Fibroblast of skin of right biceps (primary cell): ENCODE measurements at places on chromosomes 12 and 14.
A peak's percentile ranks its signal among the peaks of the same experiment; 100 is the strongest.

GRCh38 chr14:21322716-21323115 is 42.8 kb downstream of the RPGRIP1 start:
- DNase-seq = no peak

DNA sequence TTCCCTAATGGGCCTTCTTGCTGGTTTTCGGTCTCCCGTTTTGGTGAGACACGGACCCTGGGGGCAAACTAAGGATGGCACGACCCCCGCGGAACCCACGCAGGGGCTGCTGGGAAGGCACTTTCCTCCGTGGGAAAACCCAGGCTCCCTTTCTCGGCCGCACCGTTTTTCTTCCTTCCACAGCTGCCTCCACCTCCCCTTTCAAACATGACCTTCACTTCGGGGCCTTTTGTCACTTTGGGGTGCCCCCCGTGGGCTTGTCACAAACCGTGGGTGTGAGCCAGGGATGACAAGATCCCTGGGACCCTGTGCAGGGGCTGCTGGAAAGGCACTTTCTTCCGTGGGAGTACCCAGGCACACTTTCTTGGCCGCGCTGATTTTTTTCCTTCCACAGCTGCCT is 268.7 kb downstream of the ALG10 start:
- DNase-seq = no peak

DNA sequence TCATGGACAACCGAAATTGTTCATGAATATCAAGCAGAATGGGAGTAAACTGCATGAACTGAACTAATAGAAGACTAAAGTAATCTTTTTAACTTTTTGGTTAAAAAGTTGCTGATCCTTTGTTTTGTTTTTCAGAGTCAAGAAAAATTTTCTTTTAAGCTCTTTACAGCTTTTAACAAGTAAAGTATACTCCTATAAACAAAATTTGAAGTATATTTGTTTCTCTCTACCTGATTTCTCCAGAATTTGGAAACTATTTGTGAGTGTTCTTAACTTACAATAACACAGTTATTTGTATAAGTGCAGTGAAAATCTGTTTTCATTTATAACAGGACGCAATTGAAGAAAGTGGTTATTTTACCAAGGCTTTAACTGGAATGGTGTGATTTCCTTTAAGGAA is 12.2 kb upstream of the LRRK2 start:
- no peak for DNase-seq

DNA sequence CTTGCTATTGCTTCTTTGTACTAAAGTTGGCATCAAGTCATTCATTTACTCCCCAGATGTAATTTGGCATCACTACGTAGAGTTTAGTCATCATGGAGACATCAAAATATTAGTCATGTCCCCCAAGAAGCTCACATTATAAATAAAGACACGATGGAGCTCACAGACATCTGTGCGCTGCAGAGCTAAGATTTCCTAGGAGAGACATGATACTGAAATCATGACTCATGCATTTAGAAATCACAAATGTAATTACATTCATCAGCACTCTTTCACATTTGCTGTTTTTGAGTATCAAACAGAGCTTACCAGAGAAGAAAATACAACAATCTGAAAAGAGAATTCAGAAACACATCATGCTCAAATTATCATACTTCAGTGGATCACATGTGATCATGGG is 169.8 kb downstream of the LRIG3 start:
- DNase-seq = peak; percentile 96

DNA sequence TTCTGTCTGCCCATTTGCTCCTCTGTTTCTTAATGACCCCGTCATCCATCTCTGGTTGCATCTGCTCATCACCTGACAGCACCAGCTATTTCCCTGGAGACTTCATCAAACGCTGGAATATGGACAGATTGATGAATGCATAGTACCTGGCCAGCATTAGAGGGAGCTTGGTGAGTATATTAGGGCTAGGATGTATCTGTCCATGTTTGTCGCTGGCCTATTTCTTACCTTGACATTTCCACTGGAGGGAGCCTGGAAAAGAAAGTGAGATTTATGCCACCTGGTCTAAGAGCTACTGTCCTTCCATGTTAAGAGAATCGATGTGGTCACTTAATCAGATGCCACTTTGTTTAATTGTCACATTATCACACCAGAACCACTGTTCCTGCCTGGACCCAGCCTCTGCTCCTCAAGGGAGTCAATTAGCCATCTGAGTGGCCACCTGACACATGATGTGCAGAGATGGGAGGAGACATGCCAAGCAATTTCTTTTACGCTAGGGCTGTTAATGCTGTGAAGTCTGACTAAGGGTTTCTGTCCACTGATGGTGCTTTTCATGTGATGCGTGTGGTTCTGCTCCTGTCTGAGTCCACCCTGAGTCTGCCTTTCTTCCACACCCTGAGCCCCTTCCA is 75.3 kb upstream of the SFSWAP start:
- DNase-seq = no peak

- DNase-seq = peak; percentile 69
Measured at GRCh38 chr14:51527073-51527472, 124.6 kb upstream of the FRMD6 start.

DNA sequence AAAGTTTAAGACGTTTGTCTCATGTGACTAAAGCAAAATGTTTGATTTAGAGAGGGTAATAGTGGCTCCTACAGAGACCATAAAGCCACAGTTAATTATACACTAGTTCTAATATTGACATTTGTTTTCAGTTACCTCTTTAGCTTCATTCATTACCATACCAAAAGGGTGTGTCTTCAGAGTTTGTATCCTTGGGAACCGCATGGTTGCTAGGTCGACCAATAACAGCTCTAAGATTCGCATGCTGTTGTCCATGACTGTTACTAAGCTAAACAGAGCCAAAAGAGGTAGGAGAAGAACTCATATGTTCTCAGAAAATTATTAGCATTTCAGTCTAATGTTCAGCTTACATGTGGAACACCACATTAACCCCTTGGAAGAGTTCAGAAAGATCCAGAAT is 36.2 kb upstream of the ETNK1 start:
- no peak for DNase-seq

- DNase-seq = no peak
Measured at GRCh38 chr12:114888928-114889584, 205.1 kb upstream of the TBX3 start.

DNA sequence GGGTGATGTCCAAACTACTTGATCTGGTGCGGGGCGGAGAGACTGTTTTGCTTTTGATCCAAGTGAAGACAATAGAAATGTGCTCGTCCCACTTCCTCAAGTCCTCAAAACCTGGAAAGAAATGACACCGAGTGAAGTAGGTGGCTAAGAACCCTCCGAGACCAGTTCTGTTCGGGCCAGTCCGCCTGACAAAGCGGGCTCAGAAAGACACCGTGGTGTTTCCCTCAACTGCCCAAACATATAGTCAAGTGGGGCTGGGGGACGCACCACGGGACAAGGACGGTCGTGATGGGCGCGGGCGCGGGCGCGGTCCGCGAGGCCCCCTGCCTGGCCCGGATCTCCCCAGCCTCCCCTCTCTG is 1.6 kb downstream of the PHLDA1 start:
- DNase-seq = peak; percentile 55

- no peak for DNase-seq
Measured at GRCh38 chr14:40487824-40488223, 1055.6 kb upstream of the FBXO33 start.

DNA sequence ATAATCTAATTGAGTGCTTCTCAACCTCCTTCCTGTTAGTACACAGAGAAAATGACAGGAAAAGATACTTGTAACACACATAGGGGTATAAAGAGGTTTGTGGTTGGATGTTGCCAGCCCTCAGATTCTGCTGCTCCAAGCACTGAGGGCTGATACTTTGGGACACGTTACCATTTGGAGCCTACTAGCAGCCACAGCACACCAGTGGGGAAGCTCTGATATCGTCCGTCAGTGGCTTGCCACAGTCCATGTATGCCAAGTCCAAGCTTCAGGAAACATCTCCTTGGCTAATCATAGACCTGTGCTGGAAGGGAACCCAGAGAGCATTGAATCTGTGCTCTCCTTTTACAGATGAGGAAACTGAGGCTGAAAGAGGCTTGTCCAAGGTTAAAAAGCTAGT is 22.3 kb downstream of the B4GALNT3 start:
- DNase-seq = no peak

DNA sequence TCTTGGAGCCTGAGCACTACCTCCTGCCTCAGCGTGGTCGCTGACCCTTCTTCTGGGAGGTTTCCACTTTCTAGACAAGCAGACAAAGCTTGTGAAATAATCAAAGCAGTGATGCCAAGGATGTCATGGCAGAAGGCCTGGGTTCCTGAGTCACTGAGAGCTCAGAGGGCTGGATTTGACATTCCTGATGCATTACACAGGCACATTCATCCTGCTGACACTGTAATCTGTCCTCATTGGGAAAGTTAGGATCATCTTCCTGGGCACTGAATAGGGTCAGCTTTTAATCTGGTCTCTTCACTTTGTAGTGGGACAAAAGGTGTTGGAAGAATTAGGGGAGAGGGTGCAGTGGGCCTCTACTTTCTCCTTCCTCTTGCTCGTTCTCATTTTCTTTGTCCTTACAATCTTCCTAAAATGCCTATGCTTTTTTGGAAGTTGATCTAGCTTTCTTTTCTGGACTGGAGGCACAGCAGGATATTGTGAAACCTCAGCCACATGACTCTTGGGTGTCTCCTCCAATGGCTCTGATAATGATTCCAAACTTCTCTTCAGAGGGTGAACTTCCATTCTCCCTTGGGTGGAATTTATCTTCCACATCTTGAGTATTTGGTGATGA is 29.6 kb downstream of the EEA1 start:
- peak; percentile 99 for DNase-seq

GRCh38 chr14:65961004-65961403 is 525.2 kb upstream of the CCDC196 start:
- DNase-seq = peak; percentile 40

DNA sequence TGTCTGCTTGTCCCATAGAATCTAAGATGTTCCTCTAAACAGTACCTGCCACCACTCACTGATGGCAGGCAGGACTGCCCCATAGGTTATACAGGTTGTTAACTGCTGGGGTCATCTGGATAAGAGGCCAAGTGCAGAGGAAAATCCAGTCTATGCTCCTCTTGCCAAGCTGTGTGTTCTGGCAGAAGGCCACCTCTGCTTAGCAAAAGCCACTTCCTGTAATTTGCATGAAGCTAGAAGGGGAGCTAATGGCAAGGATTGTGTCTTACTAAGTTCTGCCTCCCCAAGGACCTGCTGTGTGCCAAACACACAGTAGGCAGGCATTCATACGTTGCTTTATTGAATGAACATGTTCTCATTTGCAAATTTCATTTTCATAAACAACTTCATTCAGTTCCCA is 445.4 kb downstream of the BCL11B start:
- DNase-seq = no peak

- peak; percentile 67 for DNase-seq
Measured at GRCh38 chr12:49131894-49132461, 783 bp upstream of the TUBA1B start.

DNA sequence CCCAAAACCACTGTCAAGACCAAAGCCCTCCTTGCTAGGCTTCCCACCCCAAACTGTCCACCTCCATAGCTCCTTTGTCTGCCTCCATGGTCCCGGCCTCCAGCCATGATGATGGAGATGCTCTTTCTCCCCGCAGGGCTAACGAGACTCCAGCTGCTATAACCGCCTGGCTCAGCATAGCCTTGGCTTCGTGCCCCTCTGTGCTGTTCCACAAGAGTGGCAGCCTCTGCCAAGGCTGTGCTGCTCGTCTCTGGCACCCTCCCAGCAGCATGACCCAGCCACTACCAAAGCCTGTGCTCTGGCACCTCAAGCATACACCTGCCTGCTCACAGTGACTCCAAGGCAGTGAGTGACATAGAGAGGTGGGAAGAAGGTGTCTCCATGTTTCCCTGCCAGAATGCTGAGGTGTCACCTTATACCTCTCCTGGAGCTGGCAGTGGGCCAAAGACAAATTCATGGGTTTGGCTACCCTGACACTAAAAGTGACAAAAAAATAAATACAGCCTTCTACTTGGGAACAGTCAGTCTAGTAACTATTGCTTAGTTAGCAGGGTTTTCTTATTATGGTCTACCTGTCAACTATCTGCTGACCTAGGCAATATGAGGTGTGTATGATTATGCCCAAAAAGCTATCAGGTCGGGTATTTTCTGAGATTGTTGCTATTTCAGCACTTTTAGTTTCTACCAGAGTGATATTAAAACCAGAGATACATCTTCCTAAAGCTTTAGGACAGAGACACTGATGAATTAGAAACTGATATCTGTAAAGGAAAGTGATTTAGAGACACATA is 16.1 kb upstream of the KRT73 start:
- no peak for DNase-seq

GRCh38 chr14:94180655-94181271 is 6.6 kb downstream of the PPP4R4 start:
- DNase-seq = peak; percentile 26

DNA sequence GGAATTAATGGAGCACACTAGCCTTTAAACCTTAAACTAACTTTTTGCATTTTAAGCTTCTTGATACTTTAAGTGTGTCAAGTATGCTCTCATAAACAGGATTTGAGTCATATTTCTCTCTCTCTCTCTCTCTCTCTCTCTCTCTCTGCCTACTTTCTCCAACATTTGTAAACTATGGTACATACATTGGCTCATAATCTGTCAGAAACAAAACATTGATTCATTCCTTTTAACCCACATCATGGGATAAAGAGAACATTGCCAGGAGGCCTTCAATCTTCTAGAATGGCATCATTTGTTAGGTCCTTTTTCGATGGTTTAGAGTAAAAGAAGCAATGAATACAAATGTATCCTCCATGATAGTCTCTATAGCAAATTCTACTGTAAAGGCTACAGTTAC is 81.6 kb upstream of the RERGL start:
- peak; percentile 73 for DNase-seq

DNA sequence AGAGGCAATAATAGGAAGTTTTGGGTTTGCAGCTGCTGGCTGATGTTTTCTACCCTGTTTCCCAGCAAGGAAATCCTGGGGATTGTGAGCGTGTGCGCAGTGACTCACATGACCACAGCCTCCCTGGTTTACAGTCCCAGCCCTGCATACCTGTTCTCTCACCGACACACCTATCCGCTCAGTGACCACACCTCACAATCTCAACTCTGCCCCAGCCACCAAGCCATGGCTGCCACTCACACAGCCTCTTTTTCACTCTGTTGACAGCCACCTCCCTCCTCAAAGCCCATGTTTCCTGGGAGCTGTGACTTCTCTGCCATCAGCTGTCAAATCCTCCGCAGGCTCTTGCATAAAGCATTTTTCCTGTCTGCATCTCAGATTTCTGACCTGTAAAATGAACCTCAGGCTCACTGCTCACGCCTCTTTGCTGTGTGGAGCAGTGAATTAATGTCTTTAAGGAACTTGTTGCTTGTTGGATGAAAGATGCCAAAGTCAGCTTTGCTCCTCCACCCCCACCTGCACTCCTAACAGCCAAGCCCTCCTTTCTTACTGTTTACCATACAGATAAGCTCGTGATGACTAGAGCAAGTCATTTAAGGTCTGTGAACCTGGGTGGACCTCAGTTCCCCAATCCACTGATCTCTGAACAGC is 43.5 kb downstream of the B4GALNT3 start:
- no peak for DNase-seq

GRCh38 chr14:84095681-84096080 is 1434.3 kb upstream of the FLRT2 start:
- DNase-seq = peak; percentile 58

GRCh38 chr14:90042496-90043252 is 19.1 kb upstream of the KCNK13 start:
- no peak for DNase-seq

- DNase-seq = peak; percentile 55
Measured at GRCh38 chr14:75559451-75560222, 18.8 kb upstream of the FLVCR2 start.
